ENCODE measurements at places on chromosomes 16 and 17. TPM values are rescaled to one million over a fixed set of nuclear protein-coding genes. Genes with fewer than 3 reads are reported as not detected.

- no peak for DNase-seq
Observed at GRCh38 chr16:51134269-51134812, 16.7 kb downstream of the SALL1 start.

GRCh38 chr17:15658296-15658695 lies 25.8 kb downstream of the TRIM16 start:
- no peak for DNase-seq

DNA sequence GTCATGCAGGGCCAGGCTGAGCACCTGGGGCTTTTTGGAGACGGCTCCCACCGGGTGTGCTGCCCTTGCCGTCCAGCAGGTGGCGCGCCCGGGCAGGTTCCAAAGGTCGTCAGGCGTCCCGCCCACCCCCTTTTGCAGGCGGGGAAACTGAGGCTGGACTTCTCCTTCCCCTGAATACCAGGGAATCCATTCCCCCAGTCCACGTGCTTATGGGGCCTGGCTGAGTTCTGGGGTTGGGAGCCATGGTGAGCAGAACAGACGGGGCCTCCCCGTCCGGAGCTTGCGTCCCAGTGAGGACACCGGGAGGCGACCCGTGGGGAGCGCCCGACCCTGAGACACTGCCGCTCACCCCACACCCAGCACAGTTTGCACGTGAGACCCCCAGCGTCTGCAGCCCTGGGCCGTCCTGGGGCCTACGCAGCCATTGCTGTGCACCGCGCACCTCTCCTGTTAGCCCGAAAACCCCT lies 51.8 kb upstream of the JPH3 start:
- DNase-seq = no peak

DNA sequence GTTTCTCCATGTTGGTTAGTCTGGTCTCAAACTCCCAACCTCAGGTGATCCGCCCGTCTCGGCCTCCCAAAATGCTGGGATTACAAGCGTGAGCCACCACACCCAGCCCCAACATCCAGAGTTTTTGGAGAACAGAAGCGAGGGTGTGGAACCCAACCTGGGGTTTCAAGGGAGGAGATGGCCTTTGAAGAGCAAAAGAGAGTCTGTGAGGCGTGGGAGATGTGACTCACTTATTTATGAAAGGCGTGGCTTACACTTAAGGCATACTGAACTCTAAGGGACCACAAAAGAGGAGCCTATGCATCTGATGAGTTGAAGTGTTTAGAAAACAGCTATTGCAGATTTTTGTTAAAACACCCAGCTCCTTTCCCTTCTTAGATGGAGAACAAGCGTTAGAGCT lies 18.9 kb downstream of the ARSG start:
- DNase-seq = peak; percentile 43

GRCh38 chr17:45640141-45640850 lies 143.8 kb upstream of the CRHR1 start:
- peak; percentile 80 for DNase-seq

DNA sequence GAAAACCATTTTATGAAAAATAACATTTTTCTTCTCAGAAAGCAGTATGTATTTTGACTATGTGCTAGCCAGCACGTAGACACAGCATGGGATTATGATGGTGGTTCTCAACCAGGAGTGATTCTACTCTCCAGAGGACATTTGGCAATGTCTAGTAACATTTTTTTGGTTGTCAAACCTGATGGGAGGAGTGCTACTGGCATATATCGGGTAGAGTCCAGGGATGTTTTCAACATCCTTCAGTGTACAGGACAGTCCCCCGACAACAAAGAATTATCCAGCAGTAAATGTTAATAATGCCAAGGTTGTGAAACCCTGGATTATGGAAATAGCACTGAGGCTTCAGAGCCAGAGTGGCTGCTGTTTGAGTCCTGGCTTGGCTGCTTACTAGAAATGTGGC lies 27.7 kb downstream of the AP2B1 start:
- DNase-seq = no peak

Gene CCR7
- total RNA-seq = not detected

All from fibroblast of villous mesenchyme (primary cell).